ENCODE measurements at places on chromosomes 13 and 19. TPM values are rescaled to one million over a fixed set of nuclear protein-coding genes. Genes with fewer than 3 reads are reported as not detected.

ANGPTL8 gene
- not detected for total RNA-seq

DNA sequence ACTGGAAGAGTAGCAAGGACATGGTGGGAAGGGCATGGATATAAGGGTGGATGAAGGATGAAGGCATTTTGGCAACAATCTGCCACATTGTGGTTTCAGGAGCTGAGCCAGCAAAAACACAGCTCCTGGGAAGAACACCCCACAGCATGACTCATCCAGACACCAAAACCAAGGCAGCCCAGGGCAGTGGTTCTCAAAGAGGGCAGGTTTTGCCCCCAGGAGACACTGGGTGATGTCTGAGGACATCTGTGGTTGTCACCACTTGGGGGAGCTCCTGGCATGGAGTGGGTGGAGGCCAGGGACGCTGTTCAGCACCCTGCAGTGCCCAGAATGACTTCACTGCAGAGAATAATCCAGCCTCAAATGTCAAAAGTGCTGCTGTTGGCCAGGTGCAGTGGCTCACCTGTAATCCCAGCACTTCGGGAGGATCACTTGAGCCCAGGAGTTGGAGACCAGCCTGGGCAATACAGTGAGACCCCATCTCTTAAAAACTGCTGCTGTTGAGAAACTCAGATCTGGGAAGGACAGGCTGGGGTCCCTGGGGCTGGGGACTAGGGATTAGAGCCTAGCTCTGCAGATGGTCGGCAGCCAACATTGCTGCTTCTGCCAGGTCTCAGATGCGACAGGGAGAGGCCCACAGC lies 16.1 kb downstream of the ZFR2 start:
- no peaks in the 10 kb centered on the region for H3K27me3 ChIP-seq
- no peak overlapping the region for H3K27ac ChIP-seq
- H3K4me3 ChIP-seq: no peak overlapping the region
- H3K36me3 ChIP-seq: no peaks in the 10 kb centered on the region
- no peaks in the 10 kb centered on the region for H3K4me1 ChIP-seq
- DNase-seq: no peak

- H3K4me1 ChIP-seq: no peaks in the 10 kb centered on the region
- no peak overlapping the region for H3K4me3 ChIP-seq
- no peaks in the 10 kb centered on the region for H3K36me3 ChIP-seq
- H3K27me3 ChIP-seq: no peaks in the 10 kb centered on the region
These were observed 302.9 kb downstream of the DCT start for GRCh38 chr13:94176561-94176960.

PRODH2 gene
- not detected for total RNA-seq

GRCh38 chr19:46371371-46371901 lies 24.5 kb downstream of the PPP5C start:
- no peak overlapping the region for H3K27ac ChIP-seq
- peaks cover 8% of the 10 kb centered on the region for H3K36me3 ChIP-seq
- no peak for DNase-seq
- peaks cover 31% of the 10 kb centered on the region for H3K4me1 ChIP-seq
- H3K27me3 ChIP-seq: no peaks in the 10 kb centered on the region
- H3K4me3 ChIP-seq: no peak overlapping the region

DNA sequence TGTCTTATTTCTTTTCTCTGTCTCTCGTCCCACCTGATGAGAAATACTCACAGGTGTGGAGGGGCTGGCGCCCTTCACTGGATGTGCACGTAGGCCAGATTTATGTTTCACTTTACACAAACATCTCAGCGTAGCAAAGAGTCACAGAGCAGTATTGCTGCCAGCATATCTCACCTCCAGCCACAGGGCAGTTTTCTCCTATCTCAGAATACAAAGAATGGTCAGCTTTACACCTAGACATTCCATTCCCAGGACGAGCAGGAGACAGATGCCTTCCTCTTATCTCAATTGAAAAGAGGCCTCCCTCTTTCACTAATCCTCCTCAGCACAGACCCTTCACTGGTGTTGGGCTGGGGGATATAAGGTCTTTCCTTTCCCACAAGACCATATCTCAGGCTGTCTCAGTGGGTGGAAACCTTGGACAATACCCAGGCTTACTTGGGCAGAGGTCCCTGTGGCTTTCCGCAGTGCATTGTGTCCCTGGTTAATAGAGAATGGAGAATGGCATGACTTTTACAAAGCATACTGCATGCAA lies 7.2 kb upstream of the ZNF611 start:
- no peak overlapping the region for H3K27ac ChIP-seq
- no peaks in the 10 kb centered on the region for H3K4me1 ChIP-seq
- no peaks in the 10 kb centered on the region for H3K36me3 ChIP-seq

DNA sequence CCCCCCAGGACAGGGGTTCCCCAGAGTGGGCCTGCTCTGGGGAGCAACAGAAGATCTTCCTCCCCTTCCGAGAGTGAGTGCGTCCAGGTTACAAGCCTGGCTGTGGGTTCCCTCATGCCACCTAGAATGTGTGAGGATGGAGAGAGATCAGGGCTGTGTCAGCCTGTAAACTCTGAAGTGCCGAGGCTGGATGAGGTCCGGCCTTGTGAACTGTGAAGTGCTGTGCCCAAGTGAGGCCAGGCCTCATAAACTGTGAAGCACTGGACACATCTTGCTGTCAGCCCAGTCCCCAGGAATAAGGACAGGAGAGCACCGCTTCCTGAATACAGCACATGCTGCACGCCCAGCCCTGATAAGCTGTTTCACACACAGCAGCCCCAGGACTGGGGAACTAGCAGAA lies 7.6 kb downstream of the KCNN1 start:
- H3K4me3 ChIP-seq: no peak overlapping the region
- no peaks in the 10 kb centered on the region for H3K27me3 ChIP-seq
- H3K4me1 ChIP-seq: no peaks in the 10 kb centered on the region
- no peak overlapping the region for H3K27ac ChIP-seq
- no peaks in the 10 kb centered on the region for H3K36me3 ChIP-seq

- no peaks in the 10 kb centered on the region for H3K36me3 ChIP-seq
- no peaks in the 10 kb centered on the region for H3K27me3 ChIP-seq
- no peaks in the 10 kb centered on the region for H3K4me1 ChIP-seq
- H3K4me3 ChIP-seq: no peak overlapping the region
- H3K27ac ChIP-seq: no peak overlapping the region
These were observed 328.1 kb downstream of the MZT1 start for GRCh38 chr13:72399351-72399750.

DNAJC3 gene
- total RNA-seq: 90.1 TPM

FREM2 gene
- total RNA-seq: not detected

DNA sequence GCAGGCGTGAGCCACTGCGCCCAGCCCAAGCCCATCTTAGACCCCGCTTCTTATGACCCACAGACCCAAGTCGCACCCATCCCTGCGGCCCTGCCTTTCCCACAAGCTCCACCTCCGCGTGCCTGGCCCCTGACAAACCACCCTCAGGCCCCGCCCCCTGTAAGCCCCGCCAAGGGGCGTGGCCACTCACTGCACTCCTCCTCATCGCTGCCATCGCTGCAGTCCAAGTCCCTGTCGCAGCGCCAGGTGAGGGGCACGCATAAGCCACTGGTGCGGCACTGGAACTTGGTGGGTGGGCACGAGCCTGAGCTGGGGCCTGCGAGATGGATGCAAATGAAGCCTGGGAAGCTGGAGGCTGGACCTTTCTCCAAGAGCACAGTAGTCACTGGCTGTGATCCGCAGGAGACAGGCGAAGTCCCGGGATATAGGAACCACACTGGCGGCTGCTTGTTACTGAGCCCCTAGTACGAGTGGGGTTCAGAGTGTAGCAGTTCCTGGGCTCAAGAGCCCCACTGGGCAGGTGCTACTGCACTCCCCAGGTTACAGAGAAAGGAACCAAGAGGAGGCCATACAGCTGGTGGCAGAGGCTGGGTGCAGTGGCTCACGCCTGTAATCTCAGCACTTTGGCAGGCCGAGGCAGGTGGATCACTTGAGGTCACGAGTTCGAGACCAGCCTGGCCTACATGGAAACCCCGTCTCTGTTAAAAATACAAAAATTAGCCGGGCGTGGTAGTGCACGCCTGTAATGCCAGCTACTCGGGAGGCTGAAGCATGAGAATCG lies 3.1 kb downstream of the CD320 start:
- peaks cover 14% of the 10 kb centered on the region for H3K4me1 ChIP-seq
- H3K27ac ChIP-seq: no peak overlapping the region
- H3K27me3 ChIP-seq: no peaks in the 10 kb centered on the region
- DNase-seq: no peak
- H3K36me3 ChIP-seq: no peaks in the 10 kb centered on the region

DNA sequence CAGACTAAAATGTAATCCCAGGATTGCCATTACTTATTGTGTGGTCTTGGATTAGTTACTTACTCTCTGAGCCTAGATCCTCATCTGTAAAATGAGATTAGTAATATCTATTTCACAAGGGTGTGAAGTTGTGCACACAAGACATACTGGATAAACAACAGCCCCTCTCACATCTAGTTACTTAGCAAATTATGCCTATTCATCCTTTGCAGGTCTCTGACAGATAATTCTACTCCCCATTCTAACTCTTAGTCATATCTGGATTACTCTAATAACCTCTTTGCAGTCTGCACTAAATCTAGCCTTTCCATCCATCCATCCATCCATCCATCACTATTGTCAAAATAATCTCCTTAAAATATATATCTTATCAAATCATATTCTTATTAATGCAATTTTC lies 12.4 kb downstream of the MTRF1 start:
- no peak overlapping the region for H3K27ac ChIP-seq
- H3K27me3 ChIP-seq: no peaks in the 10 kb centered on the region
- H3K36me3 ChIP-seq: peaks cover 9% of the 10 kb centered on the region
- no peak for DNase-seq

DNA sequence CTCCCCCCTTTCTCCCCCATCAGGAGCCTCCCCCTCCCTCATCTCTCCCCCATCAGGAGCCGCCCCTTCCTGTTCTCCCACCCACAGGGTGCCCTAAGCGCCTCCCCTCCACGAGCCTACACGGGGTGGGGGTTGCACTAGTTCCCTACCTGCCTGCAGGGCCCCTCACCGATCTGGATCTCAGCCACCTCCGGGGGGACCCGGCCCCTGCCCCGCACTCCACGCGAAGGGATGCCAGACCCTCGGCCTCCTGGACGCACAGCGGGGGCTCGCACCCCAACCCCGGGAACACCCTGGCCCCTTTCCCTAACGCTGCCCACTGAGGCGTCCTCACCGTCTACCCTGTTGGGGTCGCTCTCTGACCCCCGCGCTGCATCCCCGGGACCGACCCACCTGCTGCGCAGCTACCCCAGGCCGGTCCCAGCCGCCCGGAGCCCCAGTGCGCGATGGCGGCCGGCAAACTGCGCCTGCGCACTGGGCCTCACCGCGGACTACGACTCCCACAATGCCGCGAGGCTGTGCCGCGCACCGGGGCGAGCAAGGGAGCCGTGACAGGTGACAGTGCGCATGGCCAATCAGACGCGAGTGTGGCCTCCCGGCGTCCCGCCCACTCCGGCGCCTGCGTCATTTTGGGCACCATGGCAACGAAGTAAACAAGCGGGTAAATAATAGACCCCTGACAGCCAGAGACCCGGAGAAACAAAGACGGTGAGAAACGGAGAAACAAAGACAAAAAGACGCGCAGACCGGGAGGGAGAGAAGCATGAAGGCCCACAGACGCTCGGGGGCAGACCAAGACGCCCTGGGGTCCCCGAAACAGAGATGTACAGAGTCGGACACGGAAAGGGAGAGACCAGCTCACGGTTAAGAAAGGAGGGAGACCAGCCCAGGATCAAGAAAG lies at the start of gene ZSCAN18:
ZSCAN18 (minus strand) TSS at position 451 of the 901 bp plus-strand sequence. CDS start 7,964 bp downstream, outside the sequence.
- peak within 1 kb of the TSS; percentile 92 for H3K27ac ChIP-seq
- H3K4me3 ChIP-seq: peak within 1 kb of the TSS; percentile 100
- DNase-seq: peak; percentile 96
- H3K27me3 ChIP-seq: no peaks in the 10 kb centered on the region
- H3K4me1 ChIP-seq: peaks cover 7% of the 10 kb centered on the region
